ENCODE measurements at places on chromosomes 16 and 17.
A peak's percentile ranks its signal among the peaks of the same experiment; 100 is the strongest.

GRCh38 chr17:54867634-54868033 lies 33.0 kb upstream of the TOM1L1 start:
- no peak for DNase-seq

- DNase-seq: peak; percentile 8
Measured at GRCh38 chr17:19237389-19238166, 412 bp downstream of the EPN2 start.

- no peak for DNase-seq
Measured at GRCh38 chr16:68421076-68421475, 27.2 kb downstream of the SMPD3 start.

DNA sequence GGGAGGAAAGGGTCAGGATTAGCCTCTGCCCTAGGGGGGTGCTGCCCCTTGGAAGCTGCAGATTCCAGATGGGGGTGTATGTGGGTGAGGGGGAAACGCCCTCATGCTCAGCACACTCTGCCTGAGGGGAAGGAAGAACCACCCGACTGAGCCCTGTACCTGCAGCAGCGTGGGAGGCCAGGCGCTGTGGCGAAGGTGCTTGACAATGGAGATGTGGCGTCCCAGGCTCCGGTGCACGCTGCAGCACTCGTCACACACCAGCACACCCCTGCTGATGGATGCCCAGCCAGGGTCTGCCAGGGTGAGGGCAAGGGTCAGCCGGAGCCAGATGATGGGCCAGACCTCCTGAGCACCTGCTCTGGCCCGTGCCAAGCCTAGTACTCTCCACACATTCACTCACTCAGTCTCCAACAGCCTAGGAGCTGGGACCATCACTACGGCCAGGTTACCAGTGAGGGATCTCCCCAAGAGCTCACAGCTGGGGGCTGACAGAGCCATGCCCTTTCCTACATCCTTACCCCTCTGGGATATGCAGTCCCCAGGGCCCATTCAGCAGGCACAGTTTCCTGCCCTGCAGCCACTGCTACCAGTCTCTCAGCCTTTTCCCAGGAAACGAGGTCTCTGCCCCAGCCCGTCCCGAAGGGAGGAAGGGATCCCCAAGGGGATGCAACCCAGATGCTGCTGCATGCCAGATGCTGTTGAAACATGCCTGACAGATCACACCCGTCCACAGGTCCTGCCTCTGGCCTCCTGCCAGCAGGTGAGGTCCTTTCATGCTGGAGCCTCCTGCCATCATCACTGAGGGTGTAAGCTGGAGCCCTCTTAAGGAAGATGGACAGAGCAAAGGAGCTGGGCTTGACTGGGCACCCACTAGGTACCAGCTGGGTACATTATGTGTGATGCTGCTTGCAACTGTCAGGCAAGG lies 5.9 kb downstream of the GIT1 start:
- DNase-seq: no peak

DNA sequence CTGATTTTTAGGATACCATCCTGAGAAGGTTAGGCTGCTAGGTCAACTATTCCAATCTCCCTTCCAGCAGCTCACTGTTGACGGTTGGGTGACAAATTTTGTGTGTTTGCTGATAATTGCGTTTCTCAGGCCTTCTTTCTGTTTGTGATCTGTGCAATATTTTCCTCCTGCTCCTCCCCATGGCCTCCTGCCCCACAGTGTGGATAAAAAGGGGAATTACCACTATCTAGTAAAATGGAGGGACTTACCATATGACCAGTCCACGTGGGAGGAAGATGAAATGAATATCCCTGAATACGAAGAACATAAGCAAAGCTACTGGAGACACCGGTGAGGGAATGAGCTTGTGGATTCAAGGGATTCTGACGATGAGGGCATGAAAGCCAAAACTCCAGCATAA lies 9.2 kb downstream of the CHD3 start:
- peak; percentile 41 for DNase-seq

DNA sequence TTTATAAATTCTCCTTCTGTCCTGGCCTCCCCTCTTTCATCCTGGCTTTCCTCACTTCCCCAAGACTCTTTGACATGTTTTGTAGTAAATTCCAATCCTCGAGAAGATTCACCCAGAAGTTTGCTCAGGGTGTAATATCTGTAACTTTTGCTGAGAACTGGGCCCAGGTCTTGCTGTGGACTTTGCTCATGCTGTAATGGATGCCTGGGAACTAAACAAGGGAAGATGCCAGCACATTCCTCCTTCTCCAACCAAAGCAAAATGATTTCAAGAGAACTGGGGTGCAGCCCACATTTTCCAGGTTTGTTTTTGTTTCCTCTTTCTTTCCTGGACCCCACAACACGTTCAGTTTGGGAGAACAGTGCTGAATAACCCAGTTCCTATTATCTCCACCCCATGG lies 6.6 kb upstream of the SALL1 start:
- no peak for DNase-seq

GRCh38 chr17:801660-802059 lies 19.5 kb downstream of the MRM3 start:
- DNase-seq: no peak

- peak; percentile 14 for DNase-seq
Measured at GRCh38 chr17:4082136-4082924, 60.5 kb downstream of the ZZEF1 start.

- peak; percentile 74 for DNase-seq
Measured at GRCh38 chr16:74623214-74623838, 16.4 kb upstream of the GLG1 start.

DNA sequence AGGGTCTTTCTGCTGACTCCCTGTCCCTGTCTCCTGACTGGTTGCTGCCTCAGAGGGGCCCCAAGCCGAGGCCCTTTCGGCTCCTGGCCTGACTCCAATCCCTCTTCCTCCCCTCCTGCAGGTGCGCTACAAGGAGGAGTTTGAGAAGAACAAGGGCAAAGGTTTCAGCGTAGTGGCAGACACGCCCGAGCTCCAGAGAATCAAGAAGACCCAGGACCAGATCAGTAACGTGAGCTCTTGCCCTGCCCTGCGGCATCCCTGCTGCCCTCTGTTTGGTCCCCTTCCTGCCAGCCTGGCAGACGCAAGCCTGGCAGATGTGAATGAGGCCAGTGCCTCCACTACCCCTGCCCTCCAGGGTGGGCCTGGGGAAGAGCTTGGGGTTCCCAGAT lies 27.1 kb upstream of the LASP1NB start:
- DNase-seq: peak; percentile 68

- peak; percentile 34 for DNase-seq
Measured at GRCh38 chr17:48636177-48637018, 10.2 kb upstream of the HOXB9 start.

- no peak for DNase-seq
Measured at GRCh38 chr16:84891149-84891795, 71.5 kb downstream of the CRISPLD2 start.

Measured in CD4-positive, CD25-positive, alpha-beta regulatory T cell (primary cell).